ENCODE measurements at places on chromosomes 5 and 9.

DNA sequence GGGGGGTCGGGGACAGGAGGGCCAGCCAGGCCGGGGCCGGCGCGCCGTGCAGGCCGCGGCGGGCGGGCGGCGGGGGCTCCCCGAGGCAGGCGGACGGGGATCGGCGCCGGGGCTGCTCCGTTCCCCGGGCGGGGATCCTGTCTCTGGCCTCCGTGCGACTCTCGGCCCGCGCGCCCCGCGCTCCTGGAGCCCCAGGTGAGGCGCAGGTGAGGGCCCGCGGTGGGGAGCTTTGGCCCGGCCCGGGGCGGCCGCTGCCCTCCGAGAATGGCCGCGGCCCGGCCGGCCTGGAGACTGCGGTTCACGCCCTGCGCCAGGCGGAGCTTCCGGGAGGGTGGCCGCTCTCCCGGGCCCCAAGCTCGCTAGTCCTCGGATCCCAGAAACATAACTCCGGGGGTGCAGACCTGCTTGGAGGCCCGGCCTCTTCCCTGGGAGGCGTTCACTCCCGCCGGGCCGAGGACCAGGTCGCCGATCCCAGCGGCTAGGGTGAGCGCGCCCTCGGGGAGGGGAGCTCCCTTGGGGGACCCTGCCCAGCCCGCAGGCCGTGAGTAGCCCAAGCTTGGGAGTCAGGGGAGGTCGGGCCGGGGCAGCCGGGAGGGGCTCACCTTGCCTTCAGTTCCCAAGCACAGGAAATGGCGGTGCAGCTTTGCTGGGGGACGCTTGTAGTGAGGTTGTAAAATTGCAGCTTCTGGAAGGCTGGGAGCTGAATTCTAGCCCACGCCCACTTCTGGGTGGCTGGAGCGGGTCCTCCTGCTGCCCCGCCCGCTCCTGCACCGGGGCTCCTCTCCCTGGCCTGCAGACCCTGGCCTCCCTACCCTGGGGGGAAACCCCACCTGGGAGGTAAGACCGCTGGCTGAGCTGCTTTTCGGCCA, 723 bp downstream of the PPP1R26 start:
- peak; percentile 46 for DNase-seq

GRCh38 chr5:142292808-142293207, 32.0 kb downstream of the SPRY4 start:
- no peak for DNase-seq

DNA sequence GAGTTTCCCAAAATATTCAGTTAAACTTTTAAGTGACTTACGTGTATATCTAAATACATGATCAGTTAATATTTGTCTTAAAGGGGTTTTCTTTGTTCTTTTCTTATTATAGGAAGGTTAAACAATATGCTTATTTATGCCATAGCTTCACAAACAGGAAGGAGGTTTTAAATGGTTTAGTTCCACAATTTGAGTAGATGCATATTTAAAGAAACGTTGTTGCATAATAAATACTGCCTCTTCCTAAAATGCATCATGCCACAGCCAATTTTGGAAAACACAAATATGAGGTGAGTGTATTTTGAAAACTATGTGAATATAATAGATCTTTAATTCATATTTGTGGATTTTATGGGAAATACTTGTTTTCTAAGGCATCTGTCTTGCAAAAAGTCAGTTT, 2.5 kb upstream of the ADRB2 start:
- DNase-seq, result no peak

- DNase-seq, result no peak
Observed at GRCh38 chr5:38453921-38454320, 102.5 kb downstream of the LIFR start.

- no peak for DNase-seq
Observed at GRCh38 chr9:137240318-137240840, 708 bp upstream of the TUBB4B start.

DNA sequence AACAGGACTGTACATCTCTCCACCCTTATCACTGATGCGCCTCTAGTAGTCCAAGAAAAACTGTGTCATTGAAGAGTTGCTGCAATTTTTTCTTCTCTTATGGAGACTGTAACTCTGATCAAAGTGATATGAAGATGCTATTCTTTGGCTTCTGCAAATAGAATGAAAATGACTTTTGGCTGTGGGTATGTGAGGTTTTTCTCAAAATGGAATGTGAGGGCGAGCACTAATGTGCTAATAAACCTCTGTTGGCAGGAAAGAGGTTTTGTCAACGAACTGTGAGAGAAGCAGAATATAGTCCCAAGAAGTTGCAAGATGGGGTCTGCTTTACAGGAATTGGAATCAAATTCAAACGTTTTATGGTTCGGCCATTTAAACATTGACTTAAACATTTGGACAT, 252.0 kb upstream of the GAS1 start:
- no peak for DNase-seq

DNA sequence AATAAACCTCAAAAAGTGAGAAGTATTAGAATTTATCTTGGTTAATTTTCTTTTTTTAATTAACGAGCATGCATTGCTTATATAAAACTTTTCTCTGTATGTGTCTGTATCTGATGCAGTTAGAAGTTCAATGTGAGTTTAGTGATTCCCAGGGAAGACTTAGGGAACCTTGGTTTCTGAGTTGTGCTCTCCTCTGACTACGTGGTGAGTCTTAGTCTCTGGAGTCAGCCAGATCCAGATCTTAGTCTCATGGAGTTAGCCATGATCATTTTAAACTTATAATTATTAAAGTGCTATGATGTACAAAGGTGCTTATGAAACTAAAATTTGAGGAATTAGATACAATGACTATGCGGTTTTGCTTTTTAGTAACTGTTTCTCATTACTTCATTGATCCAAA, 285.3 kb upstream of the DMRT1 start:
- DNase-seq, result no peak

GRCh38 chr9:5749306-5749705, 83.6 kb downstream of the ERMP1 start:
- DNase-seq, result no peak

DNA sequence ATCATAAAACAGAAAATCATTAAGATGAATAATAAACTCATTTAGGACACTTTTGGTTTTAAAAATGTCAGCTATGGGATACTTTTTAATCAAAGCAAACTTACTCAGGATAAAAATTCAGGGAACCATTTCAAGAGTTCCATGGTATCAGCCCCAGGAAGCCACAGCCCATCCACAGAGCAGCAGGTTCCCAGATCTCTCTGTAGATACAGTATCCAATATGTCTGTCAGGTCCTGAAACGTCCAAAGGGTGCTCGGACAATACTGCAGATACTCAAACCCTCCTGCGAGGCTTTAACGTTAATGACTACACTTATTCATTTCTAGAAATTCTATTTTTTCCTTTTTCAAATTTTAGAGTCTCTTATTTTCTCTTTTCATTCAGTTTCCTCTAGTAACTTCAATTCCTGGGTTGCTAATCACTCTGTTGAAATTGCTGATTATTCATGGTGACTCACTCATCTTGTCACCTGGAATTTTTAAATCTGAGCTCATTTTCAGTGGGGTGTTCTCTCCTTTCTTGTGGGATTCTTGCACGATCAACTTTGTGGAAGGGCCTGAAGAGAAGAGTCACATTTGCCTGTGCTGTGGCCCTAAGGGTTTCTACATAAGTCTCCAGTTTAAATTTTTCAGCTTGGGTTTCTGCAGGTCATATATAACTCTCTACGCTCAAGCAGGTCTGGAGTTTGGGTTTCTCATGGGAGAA, 435.8 kb downstream of the CTNND2 start:
- no peak for DNase-seq
